ENCODE measurements at places on chromosomes 16 and 17.
A peak's percentile ranks its signal among the peaks of the same experiment; 100 is the strongest.

GRCh38 chr16:68083239-68083781 is 1.9 kb upstream of the NFATC3 start:
- DNase-seq, result no peak

GRCh38 chr17:7887038-7887481 is 1.5 kb upstream of the CHD3 start:
- DNase-seq, result no peak

- no peak for DNase-seq
Measured at GRCh38 chr17:20122254-20122879, 113.2 kb downstream of the SPECC1 start.

DNA sequence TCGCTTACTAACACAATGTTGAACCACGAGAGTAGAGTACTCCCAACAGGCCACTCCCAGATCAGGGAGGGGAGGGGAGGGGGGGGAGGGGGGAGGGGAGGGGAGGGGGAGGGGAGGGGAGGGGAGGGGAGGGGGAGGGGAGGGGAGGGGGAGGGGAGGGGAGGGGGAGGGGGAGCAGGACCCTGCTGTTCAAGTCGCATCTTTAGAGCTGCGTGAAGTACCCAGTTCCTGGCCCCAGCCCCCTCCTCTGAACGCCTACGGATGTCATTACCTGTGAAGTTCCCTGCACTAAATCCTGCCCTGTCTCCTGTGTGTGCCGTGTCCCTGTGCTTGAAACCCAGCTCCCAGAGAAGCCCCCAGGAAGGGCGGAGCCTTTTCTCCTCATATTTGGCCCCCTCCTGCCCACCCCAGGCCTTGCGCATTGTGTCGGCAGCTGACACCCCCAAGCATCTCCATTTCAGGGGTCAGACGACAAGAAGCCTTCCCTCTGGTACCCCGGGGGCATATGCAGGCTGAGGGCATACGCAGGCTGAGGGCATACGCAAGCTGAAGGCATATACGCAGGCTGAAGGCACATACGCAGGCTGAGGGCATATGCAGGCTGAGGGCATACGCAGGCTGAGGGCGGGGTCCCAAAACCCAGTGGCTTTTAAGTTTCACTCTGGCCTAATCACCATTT is 330.2 kb downstream of the C16orf95 start:
- no peak for DNase-seq

DNA sequence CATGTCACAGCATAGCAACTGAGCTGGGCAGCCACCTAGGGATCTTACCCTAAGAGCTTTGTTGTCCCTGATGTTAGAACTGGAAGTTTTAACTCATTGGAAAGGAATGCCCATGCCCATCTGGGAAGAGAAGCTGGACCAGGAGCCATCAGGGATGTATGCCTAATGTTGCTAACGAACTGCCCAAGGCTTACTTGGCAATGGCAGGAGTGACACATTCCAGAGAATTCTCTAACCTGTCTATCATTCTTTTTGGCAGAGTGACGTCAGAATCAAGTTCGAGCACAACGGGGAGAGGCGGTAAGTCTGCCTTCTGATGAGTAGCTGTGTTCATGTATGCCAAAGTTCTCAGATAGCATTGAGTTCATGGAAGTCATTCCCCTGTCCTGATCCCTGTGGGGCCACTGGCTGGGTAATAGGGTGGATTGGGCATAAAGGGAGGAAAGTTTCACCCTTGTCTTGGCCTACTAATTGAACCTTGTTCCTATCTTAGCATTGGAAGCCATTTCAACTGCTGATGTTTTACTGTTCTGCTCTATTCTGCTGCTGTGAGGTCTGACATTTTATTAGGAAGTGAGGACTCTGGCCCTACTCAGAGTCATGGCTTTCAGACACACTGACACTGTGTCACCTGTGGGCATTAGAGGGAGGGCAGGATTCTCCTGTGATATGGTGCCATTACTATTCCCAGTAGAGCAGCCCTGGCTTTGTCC is 23.7 kb downstream of the MAP3K3 start:
- DNase-seq, result no peak

DNA sequence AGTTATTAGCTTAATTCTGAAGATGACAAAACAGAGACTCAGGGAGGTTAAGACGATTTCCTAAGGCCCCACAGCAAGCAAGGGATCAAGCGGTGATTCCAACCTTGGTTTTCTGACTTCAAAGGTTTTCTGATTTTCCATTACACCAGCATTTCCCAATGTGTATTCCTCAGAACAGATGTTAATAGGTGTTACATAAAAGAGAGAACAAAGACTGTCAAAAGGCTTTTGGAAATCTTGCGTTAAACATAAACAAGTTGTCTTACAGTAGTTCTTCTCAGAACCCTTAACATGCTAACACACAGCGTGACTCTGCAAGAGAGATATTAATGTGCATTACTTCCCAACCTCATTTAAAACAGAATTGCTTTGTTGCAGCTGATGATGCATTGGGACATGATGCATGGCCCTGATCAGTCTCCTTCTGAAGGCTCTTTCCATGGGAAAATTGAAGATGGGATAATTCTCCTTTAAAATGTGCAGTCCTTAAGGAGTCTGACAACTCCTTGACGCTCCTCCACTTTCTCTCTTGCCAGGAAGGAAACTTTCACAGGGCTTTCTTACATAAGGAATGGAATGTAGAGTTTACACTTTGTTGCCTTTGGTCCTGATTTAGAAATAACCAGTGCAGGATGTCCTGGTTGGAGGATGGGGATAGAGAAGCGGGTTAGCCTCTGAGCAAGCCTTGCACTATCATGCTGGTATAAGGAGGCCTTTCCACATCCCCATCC is 21.5 kb upstream of the MMD start:
- no peak for DNase-seq

DNA sequence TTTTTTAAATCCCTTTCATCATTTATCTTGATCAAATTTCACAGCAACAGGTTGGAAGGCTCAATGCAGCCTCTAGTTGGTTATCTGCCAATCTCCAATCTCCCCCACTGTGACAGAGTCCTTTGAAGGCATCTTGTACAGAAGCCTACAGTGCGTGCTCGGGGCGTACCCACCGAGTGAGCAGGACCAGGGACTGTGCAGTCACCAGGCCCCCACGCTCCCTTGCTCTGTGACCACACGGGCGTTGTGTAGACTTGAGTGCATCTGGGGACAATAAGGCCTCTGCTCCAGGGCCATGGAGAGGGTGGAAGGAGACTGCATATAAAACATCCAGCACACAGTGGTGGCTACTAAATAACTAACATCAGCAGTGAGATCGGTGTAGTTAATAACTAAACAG is 63.4 kb downstream of the GTF3C1 start:
- no peak for DNase-seq

GRCh38 chr16:54437921-54438320 is 151.3 kb upstream of the IRX3 start:
- DNase-seq, result no peak

DNA sequence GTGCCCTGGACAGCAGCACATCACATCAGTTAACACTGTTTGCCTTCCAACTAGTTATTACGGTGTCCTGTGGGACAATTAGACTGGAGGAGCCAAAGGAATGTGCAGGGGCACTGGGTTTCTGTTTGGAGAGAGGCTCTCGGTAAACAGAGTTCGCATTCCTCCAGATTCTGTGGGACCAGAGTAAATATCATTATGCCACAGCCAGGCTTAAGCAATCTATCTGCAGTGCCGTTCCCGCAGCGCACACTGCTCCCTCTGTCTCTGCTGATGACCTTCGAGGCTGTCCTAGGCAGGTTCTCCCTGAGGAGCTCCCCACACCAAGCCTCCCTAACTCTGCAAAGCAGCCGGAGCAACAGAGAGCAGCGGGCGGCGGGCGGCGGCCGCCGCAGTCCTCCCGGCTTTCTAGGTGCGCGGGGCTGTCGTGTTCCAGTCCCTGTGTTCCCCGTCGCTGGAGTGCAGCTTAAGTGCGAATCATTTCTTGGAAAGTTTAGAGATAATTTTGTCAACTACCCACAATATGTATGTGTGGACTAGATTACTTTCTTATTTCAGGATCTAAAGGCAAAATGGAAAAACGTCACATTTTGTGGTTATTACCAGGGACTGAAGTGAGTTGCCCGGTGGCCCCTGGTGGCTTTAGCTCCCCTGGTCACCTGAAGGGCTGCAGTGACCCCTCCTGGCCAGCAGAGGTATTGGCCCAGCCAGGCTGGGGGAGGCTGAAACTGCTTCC is 43.3 kb downstream of the PGS1 start:
- DNase-seq, result peak; percentile 51

DNA sequence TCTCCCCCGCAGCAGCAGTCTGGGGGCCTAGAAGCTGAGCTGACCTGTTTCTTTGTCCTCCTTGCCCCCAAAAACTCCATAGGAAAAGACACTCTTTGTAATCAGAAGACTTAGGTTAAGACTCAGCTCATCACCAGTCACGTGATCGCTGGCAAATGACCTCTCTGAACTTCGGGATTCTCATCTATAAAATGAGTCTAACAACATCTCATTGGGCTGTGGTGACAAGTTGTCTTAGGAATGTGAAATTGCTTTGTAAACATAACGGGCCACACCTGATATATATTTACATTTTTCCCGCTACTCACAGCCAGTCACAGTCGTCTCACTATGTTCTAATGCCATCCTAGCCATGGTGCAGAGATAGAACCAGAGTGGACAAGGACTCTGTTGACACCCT is 86.0 kb upstream of the LHX1 start:
- no peak for DNase-seq

DNA sequence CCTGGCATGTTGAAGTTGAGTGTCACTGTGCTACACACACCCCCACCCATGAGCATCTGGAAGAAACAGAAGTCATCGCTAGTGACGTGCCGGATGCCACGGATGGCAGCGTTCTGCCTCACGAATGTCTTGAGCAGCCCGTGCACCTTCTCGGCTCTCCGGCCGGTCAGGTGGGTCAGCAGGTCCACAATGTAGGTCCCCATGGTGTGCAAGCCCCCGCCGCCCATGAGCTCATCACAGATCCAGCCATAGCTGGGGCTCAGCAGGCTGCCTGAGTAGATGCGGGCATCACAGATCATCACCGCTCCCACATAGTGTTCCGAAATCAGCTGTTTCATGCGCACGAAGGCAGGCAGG is 8.9 kb downstream of the C16orf86 start:
- DNase-seq, result no peak

DNA sequence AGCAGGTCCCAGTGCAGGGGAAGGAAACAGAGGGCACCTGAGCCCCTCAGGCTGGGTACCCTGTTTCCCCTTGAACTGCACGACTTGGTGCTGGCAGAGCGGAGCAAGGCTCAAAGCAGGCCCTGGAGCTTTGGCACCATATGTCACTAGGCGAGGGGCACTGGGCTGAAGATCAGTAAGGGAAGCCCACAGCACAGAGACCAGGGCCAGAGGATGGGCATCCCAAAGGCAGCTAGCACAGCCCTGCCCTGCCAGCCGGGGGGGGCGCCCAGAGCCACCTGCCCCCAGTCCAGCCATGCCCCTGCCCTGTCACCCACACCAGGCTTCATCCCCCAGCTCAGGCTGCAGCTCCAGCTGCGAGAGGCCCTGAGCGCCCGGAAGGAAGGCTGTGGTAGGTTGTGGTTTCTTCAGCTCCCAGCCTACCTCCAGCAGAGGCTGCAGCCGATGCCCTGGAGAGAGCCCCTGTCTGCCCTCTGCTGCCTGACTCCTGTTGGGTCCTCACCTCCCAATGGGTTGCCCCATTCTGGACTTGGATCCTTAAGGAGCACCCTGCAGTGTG is 10.9 kb downstream of the NHERF1 start:
- DNase-seq, result no peak

DNA sequence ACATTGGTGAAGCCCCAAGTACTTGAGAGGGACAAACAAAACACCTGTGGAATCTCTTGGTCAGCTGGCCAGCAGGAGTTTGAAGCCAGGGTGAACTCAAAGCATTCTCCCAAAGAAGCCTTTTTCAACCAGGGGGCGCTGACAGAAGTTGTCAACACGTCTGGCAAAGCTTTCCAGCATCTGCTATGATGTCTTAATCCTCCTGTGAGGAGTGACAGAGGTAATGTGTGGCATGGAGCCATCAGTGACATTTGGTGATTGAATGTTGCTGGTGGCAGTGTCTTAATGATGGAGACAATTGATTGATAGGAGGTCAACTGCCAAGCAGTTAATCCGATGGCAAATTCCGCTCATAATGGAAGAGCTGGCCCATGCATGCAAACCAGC is 257.6 kb upstream of the HSBP1 start:
- no peak for DNase-seq

- no peak for DNase-seq
Measured at GRCh38 chr17:50758989-50759544, 8.3 kb downstream of the ANKRD40CL start.

- DNase-seq, result no peak
Measured at GRCh38 chr16:72972878-72973571, 74.9 kb downstream of the ZFHX3 start.

GRCh38 chr16:5615868-5616642 is 518.5 kb upstream of the EEF2KMT start:
- no peak for DNase-seq

DNA sequence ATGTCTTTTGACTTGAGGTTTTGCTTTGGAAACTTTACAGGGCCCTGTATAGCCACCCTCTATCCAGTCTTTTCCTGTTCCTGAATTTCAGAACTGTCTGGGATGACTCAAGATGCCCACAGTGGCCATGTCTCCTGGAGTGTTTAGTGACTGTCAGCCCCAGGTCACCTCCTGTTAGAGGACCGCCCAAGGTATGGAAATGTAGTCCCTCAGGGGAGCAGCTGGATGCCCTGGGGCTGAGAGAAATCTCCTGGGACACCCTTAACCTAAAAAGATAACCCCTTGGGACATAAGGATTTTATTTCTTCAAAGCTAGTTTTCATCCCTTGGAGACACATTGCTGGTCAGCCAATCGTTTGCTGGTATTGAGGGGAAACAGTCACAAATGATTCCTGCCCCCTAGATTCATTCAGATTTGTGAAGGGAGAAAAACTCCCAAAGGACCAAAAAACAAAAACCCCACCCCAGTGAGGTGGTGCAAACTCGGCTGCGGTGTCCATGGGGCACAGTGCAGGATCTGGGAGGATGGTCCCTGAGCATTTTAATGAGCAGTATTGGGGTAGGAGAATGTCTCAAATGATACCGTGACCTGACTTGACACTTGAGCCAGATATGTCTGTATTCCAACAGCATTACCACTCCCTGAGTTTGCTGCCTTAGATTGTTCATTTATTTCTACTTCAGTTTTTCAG is 1.7 kb downstream of the ZNF267 start:
- no peak for DNase-seq

- no peak for DNase-seq
Measured at GRCh38 chr17:47218896-47219430, 9.8 kb downstream of the MYL4 start.

- no peak for DNase-seq
Measured at GRCh38 chr16:3618769-3619141, 7.3 kb upstream of the SLX4 start.

GRCh38 chr16:22098405-22099255 is 6.3 kb downstream of the VWA3A start:
- DNase-seq, result no peak

DNA sequence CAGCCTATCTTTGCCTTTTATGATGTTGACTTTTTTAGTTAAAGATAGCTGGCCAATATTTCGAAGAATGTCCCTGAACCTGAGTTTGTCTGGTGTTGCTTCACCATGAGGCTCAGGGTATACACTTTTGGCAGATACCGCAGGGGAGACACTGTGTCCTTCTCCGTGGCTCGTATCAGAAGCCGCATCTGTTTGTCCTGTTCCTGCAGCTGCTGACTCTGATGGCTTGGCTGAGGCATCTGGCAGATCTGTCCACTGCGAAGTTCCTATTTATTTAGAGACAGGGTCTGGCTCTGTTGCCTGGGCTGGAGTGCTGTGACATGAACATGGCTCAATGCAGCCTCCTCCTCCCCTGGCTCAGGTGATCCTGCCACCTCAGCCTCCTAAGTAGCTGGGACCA is 93.5 kb downstream of the CRISPLD2 start:
- no peak for DNase-seq
